Activated T-helper 1 cell treated with Interleukin-2 at 50 U/mL for 16 hours (primary cell): ENCODE measurements at places on chromosomes 1 and 21.

DNA sequence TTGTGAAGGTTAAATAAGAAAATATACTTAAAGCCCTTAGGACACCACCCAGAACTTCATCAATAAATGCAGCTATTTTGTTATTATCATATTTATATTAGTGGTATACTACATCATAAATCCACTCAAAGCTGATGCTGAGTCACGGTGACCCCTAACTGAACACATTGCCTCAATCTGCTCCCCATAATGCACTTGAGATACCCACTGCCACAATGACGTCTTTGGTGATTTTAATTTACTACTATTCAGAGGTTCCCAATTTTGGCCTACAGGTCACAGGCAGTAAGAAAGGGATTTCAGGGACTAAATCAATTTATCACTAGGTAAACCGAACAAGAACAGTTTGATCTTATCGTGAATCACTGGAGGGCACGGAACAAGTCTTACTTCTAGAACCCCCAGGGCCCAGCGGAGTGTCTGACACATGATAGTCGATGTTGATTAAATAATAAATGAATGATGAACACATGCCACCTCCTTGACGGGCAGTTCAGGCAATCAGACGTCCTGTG is 493 bp upstream of the CHD1L start:
- DNase-seq, result no peak

DNA sequence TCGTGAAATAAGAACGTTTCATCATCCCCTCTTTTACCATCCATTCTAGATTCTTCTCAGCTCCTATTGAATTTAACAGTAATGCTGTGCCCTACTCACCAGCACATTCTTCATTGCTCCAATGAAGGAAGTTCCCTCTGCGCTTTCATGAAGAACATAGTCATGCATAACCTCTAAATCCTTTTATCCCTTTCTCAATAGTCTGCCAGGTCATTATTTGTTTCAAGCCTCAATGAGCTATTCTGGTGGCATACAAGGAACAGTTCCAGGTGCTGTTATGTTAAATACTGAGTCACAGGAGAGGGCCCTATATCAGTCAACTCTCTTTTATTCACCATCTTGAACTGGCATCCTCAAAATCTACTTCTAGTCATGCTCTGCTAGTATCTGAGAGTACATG is 381.0 kb downstream of the GPATCH2 start:
- no peak for DNase-seq

DNA sequence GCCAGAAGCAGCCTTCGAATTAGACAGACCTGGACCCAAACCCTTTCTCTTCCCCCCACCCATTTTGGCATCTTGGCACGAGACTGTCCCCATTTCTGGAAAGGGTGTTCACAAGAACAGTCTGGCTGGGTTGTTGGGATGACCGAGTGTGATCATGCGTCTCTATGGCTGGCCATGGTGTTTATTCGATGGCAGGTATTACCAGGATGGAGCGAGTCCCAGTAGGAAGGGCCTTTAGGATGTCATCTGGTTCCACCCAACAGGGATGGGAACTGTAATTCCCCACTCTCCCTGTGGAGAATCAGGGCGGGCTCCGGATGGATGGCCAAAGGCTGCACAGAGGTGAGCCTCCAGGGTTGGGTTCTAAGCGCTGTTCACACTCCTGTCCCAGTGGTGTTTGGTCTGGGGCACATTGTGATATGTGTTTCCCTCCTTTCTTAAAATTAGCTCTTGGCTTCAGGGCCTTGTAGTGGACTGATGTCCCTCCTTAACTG is 33.4 kb upstream of the ATP5PO start:
- DNase-seq, result no peak

- no peak for DNase-seq
Observed at GRCh38 chr1:11350265-11350664, 77.3 kb downstream of the UBIAD1 start.

DNA sequence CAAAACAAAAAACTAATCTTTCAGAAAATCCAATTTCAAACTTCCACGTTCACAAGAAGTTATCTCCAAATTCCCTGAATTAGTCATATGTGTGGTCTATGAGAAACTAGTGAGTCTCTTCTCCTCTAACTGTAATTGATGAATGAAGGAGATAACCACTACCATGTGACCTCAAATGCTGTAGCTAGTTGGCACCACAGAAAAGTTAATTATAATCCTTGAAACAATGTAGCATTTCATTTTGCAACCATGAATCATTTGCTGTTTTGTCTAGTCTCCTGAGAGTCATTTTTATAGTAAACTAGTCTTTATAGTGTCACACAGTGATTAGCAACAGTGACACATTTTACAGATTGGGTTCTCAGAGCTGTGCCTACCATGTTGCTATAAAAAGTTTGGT is 287.5 kb downstream of the LRRIQ3 start:
- DNase-seq, result no peak

GRCh38 chr1:209268479-209268878 is 315.0 kb upstream of the CAMK1G start:
- no peak for DNase-seq

GRCh38 chr1:119448127-119448511 is 33.2 kb downstream of the HSD3B2 start:
- DNase-seq, result no peak

GRCh38 chr1:187744665-187745064 is 915.9 kb downstream of the PLA2G4A start:
- DNase-seq, result no peak

DNA sequence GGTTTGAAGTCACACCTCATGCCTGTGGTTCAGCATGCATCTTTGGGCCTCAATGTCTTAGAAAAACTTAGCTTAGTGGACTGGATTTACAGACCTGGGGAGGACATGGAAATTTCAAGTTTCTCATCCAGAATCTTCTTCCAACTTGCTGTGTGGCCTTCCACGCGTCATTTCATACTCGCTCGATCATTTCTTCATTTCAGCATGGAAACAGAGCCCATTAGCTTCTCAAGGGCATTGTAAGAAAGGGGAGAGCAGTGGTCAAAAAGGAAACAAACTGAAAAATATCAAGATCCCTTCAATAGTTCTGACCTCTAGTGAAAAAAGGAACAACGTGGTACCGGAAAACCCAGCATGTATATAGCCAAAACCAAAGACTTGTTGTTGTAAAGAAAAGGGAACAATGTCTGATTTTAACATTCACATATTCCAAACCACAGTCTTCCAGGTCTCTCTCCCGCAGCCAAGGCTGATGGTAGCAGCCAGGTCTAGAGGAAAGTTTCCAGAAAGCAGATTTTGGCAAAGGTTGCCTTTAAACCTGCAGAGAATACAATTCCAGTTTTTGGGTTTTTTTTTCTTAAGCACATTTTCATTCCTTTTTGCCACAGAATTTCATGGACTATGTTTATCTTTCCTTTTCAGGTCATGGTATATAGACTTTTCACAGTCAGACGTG is 97.0 kb upstream of the CDC42BPA start:
- DNase-seq, result no peak

GRCh38 chr1:91912266-91912665 is 26.3 kb upstream of the TGFBR3 start:
- DNase-seq, result no peak
